CD4-positive, alpha-beta T cell treated with Interleukin-15 for 1 hour (primary cell): ENCODE measurements at places on chromosomes 6 and 20.

DNA sequence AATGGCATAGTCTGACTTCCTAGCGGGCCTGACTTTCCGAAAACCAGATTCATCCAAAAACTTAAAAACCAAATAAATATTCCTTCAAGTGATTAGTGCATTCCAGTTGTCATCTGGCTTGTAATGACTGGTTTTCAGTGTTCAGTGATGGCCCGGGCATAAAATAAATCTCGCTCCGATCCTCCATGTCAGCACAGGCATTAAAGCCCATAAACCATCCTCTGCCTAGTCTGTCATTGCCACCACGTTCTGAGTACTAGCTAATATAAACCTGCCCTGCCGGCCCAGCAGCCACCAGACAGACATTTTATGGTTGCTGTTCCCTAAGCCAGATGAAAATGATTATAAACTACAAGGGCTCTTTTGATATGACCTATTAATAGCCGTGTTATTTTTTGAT lies 232.3 kb upstream of the GMDS start:
- DNase-seq, result no peak

- DNase-seq, result peak; percentile 59
Observed at GRCh38 chr6:32192608-32193039, at the start of gene GPSM3. GPSM3 (minus strand) TSS chr6:32192643; CDS start chr6:32192513, 130 bp downstream.

GRCh38 chr6:20559924-20560551 lies 25.8 kb downstream of the CDKAL1 start:
- DNase-seq, result no peak

GRCh38 chr6:169752074-169752623 lies 727 bp downstream of the ERMARD start:
- DNase-seq, result no peak

- no peak for DNase-seq
Observed at GRCh38 chr6:54188846-54189245, 77.6 kb downstream of the MLIP start.

GRCh38 chr6:36033935-36034334 lies 6.3 kb downstream of the MAPK14 start:
- peak; percentile 21 for DNase-seq

DNA sequence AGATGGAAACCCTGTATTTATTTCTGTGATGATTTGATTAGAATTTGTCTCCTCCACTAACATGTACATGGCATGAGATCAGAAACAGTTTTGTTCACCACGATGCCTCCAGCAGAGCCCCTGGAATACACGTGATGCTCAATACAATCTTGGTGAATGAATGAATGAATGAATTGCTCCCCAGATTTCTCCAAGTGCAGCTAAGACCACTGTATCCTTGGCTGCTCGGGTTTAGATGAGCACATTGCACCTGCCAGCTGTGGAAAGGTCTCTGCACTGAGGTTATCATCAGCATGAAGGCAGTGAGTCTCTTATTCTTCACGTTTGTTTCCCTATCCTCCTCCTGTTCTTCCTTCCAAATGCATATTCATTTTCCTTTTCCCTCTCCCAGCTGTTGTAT lies 17.9 kb downstream of the CASS4 start:
- no peak for DNase-seq

DNA sequence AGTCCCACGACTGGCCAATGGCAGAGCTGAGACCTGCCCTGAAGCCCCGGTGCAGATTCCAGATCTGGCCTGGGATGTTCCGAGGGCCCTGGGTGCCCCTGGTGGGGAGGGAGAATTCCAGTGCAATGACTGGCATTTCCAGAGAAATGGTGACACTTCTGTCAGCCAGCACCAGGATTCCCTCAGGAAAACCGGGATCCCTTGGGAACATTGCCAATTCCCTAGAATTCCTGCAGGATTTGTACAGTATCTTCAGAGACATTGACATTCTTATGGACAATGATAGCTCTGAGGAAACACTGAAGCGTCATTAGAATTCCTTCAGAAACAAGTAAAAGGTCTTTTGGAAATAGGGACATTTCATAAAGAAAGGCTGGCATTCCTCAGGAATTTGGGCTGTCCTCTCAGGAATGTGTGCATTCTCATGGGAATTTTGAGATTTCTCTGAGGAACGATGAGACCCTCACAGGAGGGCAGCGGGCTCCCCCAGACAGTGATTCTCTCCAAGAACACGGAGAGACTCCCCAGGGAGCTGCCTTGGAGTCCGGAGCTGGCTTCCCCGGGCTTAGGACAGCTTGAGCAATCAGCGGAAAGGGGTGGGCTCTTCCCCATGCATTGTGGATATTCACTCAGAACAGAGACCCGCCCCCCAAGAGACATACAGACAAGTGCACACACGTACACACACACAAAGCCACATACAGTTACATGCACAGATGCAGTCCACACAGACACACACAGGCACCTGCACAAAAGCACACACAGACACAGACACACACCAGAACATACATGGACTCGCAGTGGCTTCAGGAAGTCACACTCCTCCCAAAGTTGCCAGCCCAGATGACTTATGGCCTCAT lies 35.2 kb upstream of the BPIFA2 start:
- no peak for DNase-seq

GRCh38 chr6:95917034-95917433 lies 98.7 kb upstream of the FUT9 start:
- DNase-seq, result no peak

DNA sequence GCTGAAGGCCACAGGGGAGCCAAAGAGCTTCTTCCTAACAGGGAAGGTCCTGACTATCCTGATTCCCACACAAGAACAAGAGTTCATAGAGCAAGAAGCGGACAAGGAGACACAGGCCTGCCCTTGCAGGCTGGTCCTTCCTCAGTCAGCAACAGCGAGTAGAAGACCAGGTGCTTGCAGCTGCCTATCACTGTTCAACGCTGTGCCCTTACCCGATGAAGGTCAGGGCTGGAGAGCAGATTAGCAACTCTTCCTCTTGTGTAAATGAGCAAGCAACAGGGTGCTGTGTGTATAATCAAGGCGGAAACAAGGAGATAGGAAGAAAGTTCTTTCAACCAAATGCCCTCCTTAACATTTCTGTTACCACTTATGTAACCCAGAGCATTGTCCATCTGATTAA lies 115.3 kb upstream of the SPACA1 start:
- DNase-seq, result no peak

GRCh38 chr6:166855416-166855815 lies 100.9 kb downstream of the RNASET2 start:
- no peak for DNase-seq

GRCh38 chr20:63133481-63134091 lies 82.3 kb downstream of the YTHDF1 start:
- DNase-seq, result no peak

- DNase-seq, result no peak
Observed at GRCh38 chr20:23629017-23629541, 8.7 kb downstream of the CST3 start.

GRCh38 chr6:116994447-116994846 lies 117.4 kb downstream of the RFX6 start:
- DNase-seq, result no peak

DNA sequence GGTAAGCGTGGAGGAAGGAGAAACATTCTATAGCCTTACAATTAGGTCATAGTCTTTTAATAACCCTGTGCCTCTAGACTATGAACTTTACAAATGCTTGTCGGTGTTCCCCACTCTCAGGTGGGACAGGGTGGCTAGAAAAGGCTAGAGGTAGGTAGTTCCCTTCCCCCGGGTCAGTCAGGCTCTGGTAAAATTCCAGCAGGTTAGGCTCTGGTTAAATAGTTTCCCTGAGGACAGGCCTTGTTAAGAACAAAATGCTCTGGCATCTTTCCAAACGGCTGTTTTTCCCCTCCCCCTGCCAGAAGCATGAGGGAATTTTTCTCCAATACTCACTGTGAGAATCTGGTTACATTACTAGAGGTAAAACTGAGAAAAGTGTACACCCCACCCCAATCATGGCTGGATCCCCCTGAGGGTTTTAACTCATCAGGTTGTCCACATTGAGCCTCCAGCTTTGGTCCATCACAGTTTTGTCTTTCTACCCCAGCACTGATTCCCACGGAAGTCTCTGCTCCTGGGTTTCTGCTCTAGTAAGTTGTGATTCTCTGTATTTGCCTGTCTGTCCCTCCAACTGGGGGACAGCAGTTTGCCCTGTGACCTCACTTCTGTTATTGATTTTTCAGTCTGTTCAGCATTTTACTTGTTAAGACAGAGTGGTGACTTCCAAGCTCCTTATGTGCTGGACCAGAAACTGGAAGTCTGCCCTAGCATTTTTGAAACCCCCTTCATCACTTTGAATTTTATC lies 84.7 kb upstream of the ADGRF1 start:
- DNase-seq, result no peak

- peak; percentile 75 for DNase-seq
Observed at GRCh38 chr20:2217857-2218539, 77.8 kb upstream of the TGM3 start.

- no peak for DNase-seq
Observed at GRCh38 chr6:165635965-165636364, 27.1 kb downstream of the PDE10A start.

DNA sequence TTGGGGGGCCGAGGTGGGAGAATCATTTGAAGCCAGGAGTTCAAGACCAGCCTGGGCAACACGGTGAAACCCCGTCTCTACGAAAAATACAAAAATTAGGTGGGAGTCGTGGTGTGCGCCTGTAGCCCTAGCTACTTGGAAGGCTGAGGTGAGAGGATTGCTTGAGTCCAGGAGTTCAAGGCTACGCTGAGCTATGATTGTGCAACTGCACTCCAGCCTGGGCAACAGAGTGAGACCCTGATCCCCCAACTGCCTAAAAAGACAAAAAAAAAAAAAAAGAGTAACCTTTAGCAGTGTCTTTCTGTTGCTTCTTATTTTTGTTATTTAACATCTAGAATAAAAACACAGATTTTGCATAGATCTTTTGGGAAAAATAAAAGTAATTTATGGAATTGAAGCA lies 13.1 kb upstream of the COQ3 start:
- no peak for DNase-seq

DNA sequence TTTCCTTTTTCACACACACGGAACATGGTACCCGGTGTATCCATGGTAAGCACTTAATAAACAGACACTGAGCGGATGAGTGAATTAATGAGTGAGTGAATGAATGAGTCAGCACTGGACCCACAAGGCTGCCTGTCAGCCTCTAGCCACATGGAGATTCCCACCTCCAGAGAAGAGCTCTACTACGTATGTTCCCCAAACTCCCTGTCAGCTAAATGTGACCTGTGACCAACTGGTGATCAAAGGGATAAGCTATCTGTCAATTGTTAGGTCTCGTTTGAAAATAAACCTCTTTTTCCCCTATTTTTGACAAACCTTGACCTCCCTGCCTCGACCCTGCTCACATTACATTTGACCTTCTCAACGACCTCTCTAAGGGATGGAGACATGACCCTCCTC lies 24.5 kb upstream of the TAF8 start:
- no peak for DNase-seq

GRCh38 chr20:49545572-49545971 lies 22.4 kb downstream of the PTGIS start:
- DNase-seq, result no peak

DNA sequence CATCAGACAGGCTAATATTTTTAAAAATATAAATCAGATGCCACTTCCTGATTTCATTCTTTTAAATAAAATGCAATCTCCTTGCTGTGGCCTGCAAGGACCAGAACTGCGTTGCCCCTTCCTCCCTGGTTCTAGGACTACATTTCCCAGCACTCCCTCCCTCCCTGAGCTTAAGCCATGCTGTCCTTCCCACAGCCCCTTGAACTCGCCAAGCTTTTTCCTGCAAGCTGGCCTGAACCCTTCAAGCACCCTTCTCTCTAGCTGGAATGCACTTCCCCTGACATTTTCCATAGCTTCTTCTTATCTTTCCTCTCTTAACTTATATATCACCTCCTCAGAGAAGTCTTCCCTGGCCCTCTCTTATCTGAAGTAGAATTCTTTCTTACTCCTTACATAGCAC lies 6.1 kb upstream of the DOK5 start:
- no peak for DNase-seq

DNA sequence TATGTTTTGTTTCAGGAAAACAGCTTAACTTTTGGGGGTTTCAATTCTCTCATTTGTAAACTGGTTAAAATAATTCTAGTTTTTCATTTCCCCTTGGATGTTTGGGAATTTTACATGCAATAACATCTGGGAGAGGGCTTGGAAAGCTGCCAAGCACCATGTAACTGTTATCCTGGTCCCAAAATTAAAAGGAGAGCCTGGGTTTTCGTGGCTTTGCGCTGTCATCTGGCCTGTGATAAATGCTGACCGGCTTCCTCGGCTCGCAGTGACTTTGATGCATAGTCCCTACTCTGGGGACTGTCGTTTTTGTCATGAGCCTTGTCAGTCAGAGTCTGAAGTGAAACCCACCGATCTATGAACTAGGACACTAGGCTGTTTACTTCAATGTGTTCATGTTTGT lies 12.2 kb downstream of the SLC35F1 start:
- DNase-seq, result no peak

GRCh38 chr20:47648943-47649342 lies 136.3 kb downstream of the SULF2 start:
- no peak for DNase-seq

- peak; percentile 81 for DNase-seq
Observed at GRCh38 chr20:35600993-35601973, 14.3 kb upstream of the SPAG4 start.

GRCh38 chr20:61295682-61296628 lies 43.9 kb downstream of the CDH4 start:
- DNase-seq, result no peak

DNA sequence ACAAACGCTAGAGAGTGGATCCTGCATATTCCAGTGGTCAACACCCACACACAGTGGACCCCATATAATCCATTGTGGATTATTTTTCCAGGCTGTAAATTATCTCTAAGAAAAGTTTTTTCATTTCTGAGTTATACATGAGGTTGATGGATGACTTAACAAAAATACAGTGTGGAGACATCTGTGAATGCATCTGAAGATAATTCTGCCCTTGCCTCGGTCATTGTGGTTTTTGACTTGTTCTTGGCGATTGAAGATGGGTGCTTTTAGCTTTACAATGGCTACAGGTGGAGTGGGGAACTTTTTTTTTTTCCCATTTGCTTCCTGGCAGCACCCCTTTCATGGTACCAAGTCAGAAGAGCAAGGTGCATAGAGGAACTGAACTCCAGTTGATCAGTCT lies 242.7 kb downstream of the MYLK4 start:
- DNase-seq, result no peak

- DNase-seq, result no peak
Observed at GRCh38 chr6:48664826-48665225, 553.8 kb upstream of the PTCHD4 start.

GRCh38 chr20:2475850-2476741 lies 5.5 kb upstream of the SNRPB start:
- DNase-seq, result no peak

- DNase-seq, result no peak
Observed at GRCh38 chr6:6649824-6650349, 61.4 kb downstream of the LY86 start.
